ENCODE measurements at places on chromosomes 13 and 19.

DNA sequence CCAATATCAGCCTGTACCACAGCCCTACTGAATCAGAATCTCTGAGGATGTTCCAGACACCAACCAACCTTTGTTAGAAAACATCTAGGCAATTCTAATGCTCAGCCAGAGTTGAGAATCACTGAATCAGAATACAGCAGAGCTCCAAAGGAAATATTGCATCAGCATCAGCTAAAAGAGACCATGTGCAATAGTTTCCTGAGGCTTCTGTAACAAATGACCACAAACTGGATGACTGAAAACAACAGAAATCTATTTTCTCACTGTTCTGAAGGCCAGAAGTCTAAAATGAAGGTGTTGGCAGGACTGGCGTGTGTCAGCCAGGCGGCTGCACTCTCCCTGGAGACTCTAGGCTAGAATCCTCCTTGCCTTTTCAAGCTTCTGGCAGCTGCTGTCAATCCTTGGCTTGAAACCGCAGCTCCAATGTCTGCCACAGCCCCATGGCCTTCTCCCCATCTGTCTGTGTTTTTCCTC is 1.2 kb upstream of the DCT start:
- no peak for DNase-seq

GRCh38 chr13:20394506-20394905 is 131.2 kb downstream of the CRYL1 start:
- DNase-seq: no peak

DNA sequence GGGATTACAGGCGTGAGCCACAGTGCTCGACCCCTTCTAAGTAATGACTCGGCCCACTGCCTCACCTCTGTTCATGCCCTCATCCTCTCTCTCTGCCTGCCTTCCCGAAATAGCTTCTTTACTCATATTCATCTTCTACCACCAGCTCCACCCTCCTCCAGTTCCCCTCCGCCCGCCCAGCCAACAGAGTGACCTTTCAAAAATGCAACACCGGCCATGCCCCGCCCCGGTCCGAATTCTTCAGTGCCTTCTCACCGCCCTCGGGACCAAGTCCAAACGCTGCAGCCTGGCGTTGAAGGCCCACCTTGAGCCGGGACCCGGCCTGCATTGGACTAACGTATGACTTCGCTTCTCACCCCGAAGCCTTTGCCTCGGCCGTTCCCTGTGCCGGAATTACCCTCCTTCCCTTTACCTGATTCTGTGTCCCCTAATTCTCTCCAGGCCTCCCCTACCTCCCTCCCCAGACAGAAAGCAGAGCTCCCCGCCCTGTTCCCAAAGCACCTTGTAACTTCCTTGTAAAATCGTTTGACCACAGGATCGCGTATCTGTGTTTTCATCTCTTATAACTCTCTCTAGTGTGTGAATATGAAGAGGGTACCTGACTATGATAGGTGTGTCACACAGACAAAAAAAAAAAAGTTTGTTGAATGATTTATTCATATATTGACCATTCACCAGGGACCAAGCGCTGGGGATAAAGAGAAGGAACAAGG is 8.1 kb upstream of the MUC16 start:
- no peak for DNase-seq

DNA sequence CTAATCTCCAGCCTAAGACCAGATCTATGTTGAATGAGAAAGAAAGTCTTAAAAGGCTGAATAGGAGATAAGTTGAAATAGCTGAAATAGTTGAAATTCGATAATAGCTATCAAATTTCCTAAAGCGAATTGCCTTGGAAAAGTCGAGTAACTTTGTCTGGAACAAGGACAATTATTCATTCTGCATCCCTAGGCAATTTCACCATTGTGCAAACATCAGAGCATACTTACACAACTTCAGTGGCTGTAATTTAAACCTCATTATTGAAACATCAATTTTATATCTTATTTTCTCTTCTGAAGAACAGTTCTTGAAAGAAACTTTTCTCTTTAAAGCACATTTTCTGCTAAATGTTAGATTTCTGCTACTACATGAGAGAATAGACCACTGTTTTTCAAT is 13.6 kb downstream of the TNFSF13B start:
- DNase-seq: no peak

- DNase-seq: no peak
Observed at GRCh38 chr13:27395007-27395510, 29.4 kb upstream of the GTF3A start.

GRCh38 chr19:45407091-45407375 is 589 bp downstream of the POLR1G start:
- no peak for DNase-seq

GRCh38 chr13:49560270-49561061 is 24.9 kb downstream of the RCBTB1 start:
- DNase-seq: peak; percentile 73

- no peak for DNase-seq
Observed at GRCh38 chr13:105377452-105377851, 1158.0 kb downstream of the EFNB2 start.

DNA sequence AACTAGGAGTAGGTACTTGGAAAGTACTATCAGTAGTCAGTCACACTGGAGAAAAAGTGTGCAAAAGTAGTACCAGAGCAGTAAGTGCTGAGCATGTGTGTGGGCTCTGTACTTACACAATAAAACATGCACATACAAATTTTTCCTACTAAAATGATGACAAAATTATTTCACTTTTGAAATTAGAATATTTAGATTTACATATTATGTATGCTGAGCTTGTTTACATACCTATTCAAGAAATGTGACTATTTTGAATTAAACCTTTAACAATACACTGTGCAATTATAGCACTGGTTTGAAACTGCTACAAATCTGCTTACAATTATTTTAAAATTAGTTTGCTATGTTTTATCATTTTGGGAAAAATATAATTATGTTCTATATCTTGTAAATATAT is 2781.6 kb upstream of the PCDH20 start:
- DNase-seq: no peak

DNA sequence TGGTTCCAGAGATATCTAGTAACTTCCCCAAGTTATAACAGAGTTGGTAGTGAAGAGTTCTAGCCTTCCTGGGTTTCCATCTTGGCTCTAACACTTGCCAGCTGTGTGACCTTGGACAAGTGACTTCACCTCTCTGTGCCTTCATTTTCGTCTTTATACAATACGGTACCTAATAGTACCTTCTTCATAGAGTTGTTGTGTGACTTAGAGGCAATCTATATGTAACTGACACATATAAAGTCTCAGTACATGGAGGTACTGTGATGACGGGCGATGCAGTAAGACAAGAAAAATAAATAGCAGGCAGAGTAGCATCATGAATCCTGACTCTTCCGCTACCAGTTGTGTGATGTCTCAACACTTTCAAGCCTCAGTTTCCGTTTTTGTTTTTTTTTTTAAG is 8.0 kb upstream of the CLASRP start:
- DNase-seq: no peak

DNA sequence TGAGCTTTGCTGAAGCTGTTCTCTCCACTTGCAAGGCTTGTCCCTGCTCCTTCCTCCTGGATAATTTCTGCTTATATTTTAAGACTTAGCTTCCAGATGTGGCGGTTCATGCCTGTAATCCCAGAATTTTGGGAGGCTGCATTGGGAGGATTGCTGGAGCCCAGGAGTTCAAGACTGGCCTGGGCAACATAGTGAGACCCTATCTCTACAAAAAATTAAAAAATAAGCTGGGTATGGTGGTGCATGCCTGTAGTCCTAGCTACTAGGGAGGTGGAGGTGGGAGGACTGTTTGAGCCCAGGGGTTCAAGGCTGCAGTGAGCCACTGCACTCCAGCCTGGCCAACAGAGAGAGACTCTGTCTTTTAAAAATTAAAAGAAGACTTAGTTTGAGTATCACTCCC is 31.6 kb downstream of the CEBPA start:
- no peak for DNase-seq

DNA sequence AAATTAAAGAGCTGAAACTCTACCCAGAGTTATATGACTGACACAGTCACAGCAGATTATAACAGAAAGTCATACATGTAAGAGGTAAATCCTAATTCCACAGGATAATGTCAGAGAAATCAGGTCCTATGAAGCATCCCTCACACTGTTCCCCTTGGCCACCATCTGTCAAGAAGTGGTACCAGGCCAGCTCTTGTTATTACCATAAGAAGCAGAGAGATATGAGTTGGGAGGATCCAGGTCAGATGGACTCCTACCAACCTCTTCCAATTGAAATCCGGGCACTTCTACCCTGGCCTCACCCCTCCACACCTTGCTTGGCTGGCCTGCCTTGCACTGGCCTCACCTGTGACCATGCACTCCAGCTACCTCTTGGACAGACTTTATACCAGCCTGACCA is 353.2 kb downstream of the DNAJC15 start:
- DNase-seq: no peak

DNA sequence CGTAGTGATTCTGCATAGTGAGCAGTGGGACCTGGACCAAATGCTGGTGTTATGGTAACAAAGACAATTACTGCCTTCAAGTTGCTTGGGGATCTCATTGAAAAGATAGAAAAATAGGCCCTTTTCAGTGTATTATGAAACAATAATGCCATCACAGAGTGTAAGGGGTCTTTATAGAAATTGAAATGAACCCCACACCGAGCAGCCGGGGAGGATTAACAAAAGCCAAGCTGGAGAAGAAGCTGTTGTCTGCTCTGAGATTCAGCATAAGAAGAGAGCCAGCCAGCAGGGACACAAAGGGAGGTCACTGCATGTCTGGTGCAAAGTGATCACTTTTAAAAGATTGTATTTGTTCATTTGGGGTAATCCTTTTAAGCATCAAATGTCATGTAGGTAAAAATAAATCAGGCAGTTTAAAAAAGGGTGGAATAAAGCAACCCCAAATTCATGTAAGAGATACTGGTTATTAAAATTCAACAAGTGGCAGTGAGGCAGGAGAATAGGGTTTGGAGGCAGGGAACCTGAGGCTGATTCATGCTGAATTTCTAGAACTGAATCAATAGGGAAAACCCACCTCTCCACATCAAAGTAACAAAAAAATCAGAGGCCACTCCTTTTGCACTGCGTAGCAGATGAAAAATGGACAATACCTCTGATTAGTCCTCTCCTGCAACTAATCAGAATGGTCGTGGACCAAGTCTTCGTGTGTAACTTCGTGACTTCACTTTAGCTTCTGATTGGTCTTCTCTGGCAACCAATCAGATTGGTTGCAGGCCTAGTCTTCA is 1548.3 kb upstream of the SLC10A2 start:
- no peak for DNase-seq

DNA sequence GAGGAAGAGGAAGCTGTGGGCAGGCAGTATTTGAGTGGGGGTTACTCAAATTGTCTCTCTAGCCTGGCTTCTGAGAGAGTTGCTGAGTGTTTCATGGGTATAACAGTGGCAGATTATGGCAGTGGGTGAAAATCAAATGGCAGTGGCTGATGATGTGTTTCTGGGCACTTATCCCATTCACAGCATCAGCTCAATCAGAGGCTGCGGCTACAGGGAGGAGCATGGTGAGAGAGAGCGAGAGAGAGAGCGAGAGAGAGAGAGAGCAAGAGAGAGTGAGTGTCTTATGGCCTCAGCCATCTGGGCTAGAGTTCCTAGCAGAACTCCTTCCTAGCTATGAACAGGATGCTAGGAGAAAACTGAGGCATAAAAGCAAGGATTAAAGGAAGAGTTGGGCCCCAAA is 178.9 kb downstream of the OLFM4 start:
- DNase-seq: no peak

GRCh38 chr19:11191934-11192333 is 5.4 kb downstream of the KANK2 start:
- no peak for DNase-seq

DNA sequence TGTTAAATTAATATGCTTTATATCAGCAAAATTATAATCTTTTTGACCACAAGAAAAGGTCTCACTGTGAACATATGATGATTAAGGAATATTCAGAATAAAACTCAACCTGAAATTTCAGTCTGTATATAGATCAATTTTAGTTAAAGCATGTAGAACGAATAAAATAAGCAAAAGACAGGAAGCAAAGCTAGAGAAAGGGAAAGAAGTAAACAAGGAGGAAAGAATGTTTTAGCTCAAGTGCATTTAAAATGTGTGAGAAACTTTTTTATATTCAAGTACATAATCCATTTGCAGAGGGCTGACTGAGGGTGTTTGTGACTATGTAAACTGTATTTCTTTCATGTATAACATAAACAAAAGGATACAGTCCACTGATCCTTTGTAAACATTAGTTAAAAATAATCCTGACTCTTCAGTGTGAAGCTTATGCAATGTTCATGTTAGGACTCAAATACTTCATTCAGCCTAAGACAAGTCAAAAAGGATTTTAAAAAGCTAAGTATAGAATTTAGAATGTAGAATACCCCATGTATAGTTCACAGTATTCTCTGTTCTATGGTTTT is 472.1 kb downstream of the DIAPH3 start:
- no peak for DNase-seq

DNA sequence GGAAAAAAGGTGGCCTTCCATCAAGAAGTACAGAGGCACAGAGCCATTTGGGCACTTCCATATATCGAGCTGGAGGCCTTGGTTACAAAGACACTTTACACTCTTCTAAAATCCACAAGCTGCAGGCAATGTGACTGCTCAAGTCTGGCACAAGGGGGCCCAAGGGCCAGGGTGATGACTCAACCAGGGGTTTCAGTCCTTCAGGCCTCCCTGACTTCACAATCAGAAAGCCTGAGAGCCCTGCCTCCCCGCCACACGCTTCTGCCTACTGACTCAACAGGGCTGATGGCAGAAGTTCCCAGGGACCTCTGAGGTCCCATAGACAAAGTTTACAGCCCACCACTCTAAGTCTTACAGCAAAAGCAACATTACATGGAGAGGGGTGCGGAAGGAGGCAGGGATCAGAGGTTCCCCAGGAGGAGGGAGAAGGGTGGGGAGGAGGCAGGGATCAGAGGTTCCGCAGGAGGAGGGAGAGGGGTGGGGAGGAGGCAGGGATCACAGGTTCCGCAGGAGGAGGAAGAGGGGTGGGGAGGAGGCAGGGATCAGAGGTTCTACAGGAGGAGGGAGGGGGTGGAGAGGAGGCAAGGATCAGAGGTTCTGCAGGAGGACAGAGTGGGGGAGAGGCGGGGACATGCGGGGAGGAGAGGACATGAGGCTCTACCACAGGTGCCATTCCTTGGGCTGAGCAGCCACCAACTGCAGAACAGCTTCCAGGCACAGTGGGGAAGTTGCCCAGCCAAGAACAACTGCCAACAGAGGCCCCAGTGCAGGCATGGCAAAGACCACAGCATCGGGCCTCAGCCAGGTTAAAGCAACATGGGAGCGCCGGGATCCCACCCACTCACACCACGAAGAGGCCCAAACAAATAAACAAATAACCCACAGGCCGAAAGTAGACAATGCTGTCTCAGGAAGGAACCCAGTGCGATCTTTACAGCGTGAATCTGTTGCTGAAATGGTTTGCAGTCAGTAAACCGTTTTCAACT is 52.0 kb downstream of the SLC7A1 start:
- DNase-seq: no peak

- no peak for DNase-seq
Observed at GRCh38 chr13:105338006-105338405, 1197.5 kb downstream of the EFNB2 start.
